ENCODE measurements at places on chromosomes 7 and 10.

DNA sequence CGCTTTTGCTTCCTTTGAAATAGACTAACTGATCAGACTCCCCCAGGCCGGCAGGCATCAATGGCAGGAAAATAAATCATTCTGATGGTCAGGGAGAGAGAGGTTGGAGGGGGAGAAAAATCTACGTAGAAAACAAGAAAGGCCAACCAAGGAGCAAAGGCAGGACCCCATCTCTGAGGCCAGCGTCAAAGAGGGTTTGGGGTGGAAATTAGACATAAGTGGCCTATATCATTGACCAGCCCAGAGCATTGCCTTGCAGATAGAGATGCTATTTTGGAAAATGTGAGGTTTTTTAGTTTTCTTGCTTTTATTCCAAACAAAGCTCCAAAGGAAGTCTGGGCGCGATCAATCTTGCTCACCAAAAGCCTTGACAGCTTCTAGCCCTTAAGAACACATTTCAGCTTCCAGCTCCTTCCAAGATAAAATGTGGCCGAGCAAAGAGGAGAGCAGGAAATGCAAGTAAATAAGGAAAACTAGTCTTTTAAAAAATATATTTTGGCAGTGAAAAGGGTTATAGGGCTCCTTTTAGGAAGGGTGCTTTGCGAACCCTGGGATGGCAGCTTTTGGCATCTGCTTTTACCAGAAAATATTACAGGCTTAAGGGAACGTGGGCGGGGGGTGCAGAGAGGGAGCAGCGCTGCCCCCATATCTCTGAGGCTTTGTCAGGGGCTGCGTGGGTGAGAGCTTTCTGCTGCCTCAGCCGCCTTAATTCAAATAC is 2.0 kb upstream of the HOXA2 start:
- DNase-seq: no peak

- no peak for DNase-seq
Measured at GRCh38 chr7:108332937-108333336, 123.3 kb downstream of the NRCAM start.

DNA sequence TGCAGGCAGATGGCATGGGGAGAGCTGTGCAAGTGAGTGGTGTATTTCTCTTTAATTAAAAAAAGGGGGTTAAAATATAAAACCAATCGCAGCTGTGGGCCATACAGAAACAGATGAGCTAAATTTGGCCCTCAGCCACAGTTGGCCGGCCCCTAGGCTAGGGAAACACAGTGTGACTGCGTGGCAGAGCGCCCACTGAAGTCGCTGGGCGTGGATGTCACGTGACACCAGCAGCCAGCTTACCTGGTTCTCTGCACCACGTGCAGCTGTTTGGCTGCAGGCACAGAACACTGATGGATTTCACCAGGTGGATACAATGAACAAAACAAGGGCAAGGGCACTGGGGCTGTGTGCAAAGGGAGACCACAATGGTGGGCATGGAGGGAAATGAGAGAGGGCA is 119.3 kb upstream of the ZNF746 start:
- no peak for DNase-seq

- DNase-seq: no peak
Measured at GRCh38 chr10:63005246-63005645, 127.9 kb upstream of the NRBF2 start.

- DNase-seq: no peak
Measured at GRCh38 chr10:33192190-33192589, 142.3 kb downstream of the NRP1 start.

DNA sequence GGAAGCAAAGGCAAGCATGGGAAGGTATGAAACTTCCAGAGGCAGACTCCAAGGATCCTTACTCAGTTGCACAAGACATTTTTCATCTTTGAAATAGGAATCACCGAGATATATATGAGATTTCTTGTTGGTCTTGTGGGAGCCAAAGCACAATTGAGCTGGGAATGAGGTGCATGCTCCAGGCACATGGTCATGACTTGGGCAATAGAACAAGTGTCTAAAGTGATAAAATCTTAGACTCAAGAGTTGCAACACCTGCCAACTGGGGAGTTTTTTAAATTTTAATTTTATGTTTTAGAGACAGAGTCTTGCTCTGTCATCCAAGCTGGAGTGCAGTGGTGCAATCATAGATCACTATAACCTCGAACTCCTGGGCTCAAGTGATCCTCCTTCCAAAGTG is 169.5 kb upstream of the ADCY1 start:
- DNase-seq: no peak

DNA sequence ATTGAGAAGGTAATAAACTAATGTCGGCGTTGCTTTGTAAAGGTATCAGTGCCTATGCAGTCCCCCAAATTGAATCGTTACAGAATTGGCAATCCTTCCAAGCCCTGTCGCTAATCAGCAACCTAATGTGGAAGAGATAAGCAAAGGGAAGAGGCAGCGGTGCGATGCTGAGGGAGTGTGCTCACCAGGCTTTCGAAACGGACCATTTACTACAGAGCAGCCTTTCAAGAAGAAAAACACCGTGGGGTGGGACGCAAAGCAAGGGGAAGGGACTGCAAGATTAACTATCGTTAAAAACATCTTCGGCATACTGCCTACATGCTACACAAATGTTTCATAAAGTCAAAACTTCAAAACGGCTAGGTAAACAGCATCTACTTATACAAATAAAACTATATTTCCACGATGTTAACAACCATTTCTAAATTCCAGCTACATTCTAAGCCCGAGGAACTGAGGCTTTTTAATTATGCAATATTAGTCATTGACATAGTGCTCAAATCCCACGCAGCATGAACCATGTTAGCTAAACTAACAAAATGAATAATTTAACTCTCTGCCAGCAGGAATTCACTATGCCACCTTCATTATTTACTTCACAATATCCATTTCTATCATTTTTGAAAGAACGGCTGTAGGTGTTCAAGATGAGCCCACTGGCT is 85.2 kb downstream of the CHCHD3 start:
- peak; percentile 88 for DNase-seq

- no peak for DNase-seq
Measured at GRCh38 chr7:148270576-148270975, 320.0 kb upstream of the C7orf33 start.

GRCh38 chr10:24947304-24948097 is 4.9 kb downstream of the PRTFDC1 start:
- DNase-seq: no peak

- no peak for DNase-seq
Measured at GRCh38 chr10:70335246-70335613, 47.2 kb downstream of the LRRC20 start.

GRCh38 chr10:71939861-71940474 is 24.2 kb upstream of the CHST3 start:
- DNase-seq: no peak

DNA sequence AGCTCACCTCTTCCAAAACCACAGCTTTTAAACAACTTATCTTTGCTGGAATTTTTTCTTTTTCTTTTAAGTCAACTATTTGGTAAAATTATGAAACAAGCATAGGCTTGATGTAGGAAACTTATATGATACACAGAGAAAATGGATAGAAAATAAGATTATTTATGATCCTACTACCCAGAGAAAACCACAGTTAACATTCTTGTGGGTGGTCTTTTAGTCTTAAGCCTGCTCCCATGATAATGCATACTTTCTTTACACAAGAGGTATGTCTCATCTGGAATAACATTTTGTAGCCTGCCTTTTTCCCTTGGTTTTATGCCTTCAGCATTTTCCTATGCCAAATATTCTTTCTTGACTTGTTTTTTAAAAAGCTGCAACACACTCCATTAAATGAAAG is 21.4 kb downstream of the PLPP4 start:
- no peak for DNase-seq

- no peak for DNase-seq
Measured at GRCh38 chr10:90227786-90228185, 526.4 kb downstream of the KIF20B start.

DNA sequence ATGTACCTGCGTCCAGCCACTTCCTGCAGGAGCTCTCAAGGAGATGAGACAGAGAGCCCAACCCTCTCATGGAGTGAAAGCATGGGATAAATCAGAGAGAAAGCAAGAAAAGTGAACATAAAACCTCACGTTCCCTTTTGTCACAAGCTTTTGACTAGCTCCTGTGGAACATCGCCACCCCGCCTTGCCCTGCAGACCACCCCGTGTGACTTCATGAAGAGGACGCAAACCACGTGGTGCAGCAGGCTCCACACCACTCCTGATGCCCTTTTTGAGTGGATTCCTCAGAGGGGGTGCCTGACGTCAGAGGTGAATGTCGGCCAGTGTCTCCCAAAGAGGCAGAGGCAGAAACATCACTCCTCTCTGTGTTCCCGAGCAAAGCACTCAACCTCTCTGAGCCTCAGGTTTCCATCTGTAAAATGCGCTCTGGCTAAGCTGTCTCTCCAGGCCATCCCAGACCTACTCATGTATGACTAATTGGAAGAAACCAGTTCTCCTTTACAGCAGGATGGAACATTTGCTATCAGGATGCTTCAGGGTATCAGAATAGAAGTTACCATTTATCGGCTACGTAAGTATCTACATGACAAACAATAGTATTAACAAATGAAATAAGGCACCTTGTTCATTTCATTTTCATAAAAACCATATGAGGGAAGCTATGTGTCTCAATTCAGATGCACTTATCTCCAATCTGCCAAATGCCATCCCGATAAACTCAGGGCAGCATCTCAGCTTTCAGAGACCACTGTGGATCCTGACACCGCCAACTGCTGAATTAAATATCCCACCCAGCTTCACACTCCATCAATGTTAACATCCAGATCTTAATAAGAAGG is 5.3 kb downstream of the ZNF488 start:
- DNase-seq: no peak

DNA sequence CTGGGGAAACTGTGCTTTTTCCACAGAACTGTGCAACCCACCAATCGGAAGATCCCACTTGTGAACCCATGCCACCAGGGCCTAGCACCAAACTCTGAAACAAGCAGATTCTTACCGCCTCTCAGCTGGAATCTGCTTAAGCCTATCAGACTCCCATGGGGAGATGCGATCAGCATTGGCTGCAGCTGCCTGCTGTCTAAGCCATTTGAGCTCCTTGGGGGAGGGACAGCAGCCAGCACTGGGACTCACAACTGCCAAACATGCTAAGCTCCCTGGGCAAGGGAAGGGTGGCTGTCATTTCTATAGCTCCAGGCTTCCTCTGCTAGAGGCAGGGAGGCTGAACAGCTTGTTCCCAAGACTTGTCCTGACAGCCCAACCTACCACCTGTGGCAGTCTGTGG is 283.8 kb downstream of the CDK14 start:
- no peak for DNase-seq

GRCh38 chr7:35758421-35758820 is 42.4 kb upstream of the SEPTIN7 start:
- DNase-seq: no peak

DNA sequence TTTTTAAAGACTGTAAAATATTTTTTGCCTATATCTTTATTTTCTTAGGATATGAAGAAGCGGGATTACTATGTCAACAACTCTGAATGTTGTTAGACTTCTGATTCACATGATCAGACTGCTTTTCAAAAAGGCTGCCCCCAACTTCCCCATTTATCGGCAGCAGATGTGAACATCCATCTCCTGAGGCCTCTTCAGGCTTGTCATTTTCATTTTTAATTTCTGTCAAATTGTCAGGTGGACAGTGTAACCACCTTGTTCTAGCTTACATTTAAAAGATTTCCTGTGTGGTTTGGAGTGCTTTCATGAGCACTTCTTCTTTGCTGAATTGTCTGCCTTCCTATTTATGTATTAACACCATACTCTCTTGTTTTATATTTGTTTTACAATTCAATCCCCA is 78.8 kb upstream of the GSDME start:
- no peak for DNase-seq

GRCh38 chr7:2781636-2782035 is 62.5 kb downstream of the GNA12 start:
- no peak for DNase-seq

- no peak for DNase-seq
Measured at GRCh38 chr7:68433462-68434070, 1164.7 kb upstream of the AUTS2 start.

GRCh38 chr10:30043476-30044270 is 15.7 kb downstream of the JCAD start:
- DNase-seq: no peak

GRCh38 chr7:37283716-37284115 is 164.9 kb downstream of the ELMO1 start:
- DNase-seq: no peak

DNA sequence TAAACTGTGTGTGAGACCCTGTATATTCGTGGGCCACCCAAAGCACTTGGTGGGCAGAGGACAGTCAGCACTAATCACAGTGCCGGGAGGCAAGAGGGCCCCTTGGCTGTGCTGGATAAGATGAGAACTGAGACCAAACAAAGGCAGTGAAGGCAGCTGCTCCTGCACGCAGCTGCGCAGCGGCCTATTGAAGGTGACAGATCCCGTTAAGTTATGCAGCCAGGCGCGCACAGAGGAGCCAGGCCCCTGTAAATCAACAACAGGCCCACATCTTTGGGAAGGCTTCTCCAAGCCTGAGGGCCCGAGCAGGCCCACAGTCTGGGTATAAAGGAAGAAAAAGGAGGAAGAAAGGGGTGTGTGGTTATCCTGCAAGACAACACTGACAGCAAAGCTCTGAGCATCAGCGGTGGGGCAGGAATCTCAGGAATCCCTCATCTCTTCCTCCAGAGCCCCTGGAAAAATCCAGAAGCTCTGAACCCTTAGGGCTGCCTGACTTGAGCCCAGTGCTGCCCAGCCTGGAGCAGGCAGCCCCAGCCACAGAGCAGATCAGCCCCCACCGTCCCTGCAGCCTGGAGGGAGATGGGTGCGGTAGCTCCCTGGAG is 154.2 kb downstream of the ARHGAP12 start:
- peak; percentile 47 for DNase-seq

GRCh38 chr10:69377191-69377590 is 39.5 kb downstream of the TACR2 start:
- DNase-seq: no peak

GRCh38 chr10:111856631-111857030 is 326.9 kb downstream of the GPAM start:
- DNase-seq: no peak

DNA sequence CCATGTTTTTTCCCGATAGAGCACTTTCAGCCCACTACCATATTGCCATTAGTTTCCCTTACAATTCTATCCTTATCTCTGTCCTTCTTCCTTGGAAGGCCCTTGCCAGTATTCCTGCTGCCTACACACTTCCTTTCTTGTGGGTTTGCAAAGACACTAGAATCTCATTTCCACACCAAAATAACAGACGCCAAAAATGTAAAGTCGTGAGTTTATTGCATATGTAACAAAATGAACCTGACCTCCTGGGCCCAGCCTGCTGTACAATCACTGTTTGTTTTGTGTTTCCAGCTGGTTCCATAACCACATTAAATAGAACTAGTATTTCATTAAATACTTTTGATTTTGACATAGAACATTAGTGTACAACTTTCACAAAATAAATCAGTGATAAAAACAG is 116.7 kb downstream of the SMURF1 start:
- no peak for DNase-seq

Measured in DMS79 treated with DMSO at 0.1 percent for 48 hours (cell line).